ENCODE measurements at places on chromosomes 7 and 10.

DNA sequence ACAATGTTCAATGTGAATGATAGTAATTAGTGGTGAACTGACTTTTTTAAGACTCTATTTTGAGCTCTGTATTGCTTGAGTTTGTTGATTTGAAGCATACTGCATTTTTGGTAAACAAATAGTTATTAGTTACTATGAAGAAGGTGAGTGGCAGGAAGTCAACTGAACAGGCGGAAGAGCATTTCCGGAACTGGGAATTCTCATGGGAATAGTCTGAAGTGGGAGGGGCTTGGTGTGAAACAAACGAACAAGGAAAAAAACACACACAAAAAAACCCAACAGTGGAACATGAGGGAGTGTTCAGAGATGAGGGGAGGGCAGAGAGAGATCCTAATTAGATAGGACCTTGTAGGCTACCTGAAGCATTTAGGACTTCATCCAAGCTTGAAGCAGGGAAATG is 43.9 kb upstream of the C1QL3 start:
- DNase-seq, result no peak

GRCh38 chr10:75402486-75403143 is 1.1 kb upstream of the ZNF503 start:
- DNase-seq, result no peak

DNA sequence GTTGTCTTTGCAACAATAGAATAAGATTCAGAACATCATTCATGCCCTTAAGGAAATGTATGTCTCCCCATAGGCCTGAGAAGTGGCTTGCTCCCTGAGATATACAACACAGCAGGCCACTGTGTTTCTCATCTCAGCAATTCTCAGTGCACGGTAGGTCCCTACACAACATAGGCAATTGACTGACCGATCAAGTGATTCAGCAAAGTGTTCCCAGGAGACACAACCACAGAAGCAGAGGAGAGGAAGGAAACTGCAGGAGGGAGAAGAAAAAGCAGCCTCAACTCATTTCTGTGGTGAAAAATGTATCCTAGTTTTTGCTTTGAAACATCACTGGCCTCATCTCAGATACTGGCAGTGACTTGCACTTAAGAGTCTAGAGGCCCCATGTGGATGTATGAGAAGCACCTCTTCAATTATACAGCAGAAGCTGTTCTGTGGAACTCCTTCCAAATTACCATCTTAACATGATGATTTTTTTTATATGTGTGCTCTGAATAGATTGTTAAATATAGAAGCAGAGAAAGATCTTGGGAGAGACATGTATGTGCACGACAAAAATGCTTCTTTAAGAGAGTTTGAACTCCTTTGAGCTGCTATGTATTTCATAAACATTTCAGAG is 306.8 kb downstream of the XPNPEP1 start:
- DNase-seq, result no peak

DNA sequence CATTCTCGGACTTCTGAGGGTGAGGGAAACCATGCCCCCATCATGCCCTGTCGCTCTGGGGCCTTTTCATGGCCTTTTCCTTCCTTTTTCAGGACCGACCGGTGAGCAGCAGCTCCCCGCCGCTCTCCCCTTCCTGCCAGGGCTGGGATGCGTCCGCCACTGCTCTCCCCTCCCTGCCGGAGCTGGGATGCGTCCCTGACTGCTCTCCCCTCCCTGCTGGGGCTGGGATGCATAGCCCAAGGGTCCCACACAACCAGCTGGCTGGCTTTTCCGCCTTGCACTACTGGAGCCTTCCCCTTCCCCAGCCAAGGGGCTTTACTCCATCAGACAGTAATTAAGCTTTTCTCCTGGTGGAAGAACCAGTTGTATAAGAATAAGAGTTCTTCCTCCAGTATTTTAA is 129.7 kb upstream of the COBL start:
- no peak for DNase-seq

DNA sequence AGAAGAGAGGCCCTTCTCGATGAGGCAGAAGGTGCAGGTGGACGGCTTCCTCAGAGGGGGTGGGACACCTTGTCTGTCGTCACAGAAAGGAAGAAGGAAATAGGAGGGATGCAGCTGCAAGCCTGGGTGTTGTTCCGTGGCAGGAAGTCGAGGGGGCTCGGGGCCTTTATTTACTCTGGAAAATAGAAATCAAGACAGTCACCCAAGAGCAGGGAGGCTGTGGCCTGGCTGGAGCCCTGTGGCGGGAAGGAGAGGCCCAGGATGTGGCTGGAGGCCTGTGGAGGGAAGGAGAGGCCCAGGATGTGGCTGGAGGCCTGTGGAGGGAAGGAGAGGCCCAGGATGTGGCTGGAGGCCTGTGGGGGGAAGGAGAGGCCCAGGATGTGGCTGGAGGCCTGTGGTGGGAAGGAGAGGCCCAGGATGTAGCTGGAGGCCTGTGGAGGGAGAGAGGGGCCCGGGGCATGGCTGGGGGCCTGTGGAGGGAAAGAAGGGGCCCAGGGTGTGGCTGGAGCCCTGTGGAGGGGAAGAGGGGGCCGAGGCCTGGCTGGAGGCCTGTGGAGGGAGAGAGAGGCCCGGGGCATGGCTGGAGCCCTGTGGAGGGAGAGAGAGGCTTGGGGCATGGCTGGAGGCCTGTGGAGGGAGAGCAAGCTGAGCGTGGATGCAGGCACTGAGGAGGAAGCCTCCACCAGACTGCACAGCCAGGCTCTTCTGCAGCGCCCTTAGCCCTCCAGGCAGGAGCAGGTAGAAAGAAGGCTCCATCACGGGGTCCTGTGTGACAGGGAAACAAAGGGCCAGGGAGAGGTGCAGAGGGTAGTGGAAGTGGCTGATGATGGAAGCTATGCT is 97.3 kb upstream of the SFMBT2 start:
- DNase-seq, result no peak

GRCh38 chr10:131946880-131947279 is 34.8 kb downstream of the BNIP3 start:
- no peak for DNase-seq

- no peak for DNase-seq
These were observed 14.1 kb upstream of the CCSER2 start for GRCh38 chr10:84314275-84314674.

- DNase-seq, result no peak
These were observed 94.3 kb downstream of the USP6NL start for GRCh38 chr10:11517150-11517549.

DNA sequence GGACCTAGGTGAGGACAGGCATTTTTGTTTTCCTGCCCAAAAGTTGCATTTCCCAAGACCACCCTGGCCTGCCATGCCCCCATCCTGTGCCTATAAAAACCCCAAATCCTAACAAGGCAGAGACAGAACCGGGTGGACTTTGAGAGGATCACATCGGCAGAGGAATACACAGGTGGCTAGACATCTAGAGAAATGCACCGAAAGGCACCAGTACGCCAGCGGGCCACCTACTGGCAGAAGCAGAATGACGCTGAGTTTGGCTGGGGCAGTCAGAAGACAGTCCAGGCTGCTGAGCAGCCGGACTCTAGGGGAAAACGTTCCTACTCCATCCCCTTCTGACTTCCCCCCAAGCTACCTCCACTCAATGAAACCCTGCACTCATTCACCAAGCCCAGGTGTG is 2.8 kb downstream of the AKR1C4 start:
- no peak for DNase-seq

GRCh38 chr10:84270708-84271107 is 25.9 kb downstream of the RGR start:
- no peak for DNase-seq

DNA sequence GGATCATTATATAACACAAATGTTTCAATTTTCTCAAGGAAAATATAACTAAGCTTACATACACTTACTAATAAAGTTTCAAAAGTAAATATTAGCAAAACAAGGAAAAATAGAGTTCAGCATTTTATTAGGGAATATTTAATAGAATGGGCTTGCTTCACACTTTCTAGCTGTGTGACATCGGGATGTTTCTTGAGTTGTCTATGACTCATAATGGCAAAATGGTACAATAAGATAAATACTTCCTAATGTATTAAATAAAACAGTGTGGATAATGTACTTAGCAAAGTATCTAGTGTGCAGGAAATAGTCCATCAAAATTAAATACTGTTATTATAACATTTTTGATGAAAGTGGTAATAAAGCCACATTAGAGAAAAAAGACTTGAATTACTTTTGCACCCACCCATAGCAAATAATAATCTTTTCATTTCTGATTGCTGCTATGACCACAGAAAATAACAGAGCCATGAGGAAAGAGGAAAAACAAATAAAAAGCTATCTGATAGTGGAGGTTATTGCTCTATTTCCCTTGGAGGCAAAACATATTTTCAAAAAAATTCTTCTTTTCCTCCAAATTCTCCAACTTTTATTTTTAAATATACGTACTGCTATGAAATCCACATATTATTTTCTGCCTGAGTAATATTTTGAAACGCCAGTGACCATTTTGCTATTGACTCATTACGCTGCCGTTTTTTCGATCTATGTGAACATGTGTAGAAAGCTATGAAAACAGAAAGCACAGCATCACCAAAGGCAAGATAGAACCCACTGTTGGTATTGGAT is 272.9 kb upstream of the KLF6 start:
- DNase-seq, result no peak

DNA sequence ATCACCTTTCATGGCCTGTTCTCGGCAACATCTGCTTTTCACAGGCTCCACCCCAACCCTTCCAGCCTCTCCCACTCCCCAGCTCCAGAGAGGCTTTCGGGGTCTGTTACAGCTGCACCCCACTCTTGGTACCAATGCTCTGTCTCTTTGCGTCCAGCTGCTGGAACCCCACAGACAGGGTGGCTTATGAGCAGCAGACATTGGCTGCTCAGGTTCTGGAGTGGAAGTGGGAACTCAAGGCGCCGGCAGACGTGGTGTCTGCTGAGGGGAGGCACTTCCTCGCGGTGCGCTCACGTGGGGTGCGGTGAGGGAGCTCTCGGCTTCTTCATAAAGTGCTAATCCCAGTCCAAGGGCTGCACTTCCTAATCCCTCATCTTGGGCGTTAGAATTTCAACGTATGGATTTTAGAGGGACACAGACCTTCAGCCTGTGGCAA is 185.7 kb downstream of the ELFN1 start:
- DNase-seq, result no peak

DNA sequence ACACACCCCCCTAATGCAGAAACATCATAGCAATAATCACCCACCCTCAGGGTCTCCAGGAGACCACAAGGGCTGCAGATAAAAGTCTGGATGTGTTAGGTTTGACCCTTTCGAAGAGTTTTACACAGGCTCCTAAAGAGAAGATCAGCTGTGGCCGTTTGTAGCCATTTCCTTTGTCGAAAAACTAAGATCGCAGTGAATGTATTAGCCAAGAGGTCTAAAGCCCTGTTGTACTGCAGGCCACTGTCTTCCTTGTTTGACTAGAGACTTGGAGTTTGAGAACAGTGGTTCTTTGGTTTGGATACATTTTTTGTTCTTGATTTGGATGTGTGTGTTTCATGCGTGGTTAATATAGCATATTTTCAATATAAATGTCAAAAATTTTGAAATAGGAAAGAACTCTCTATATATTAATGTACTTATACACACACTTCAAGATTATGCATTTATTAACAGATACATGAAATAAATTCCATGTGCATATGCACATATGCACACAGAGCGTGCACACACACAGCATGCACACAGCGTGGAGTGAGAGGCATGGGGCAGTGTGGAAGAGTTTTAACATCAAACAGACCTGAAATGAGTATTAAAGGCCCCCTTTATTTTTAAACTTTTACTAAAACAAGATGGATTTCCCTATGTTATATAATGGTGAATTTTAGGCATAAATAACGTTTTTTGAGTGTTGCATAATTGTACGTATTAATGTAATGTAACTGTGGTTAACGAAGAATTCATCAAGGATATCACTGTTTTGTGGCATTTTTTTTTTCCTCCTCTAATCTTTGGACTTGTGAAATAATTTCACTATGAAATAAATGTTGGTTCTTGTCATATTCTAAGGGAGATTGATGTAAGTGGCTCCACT is 2.2 kb downstream of the IKZF1 start:
- no peak for DNase-seq

- DNase-seq, result no peak
These were observed 1.8 kb downstream of the IGFBP3 start for GRCh38 chr7:45919231-45919784.

- DNase-seq, result no peak
These were observed 327.9 kb upstream of the PRKCQ start for GRCh38 chr10:6907877-6908530.

- DNase-seq, result no peak
These were observed 10.3 kb downstream of the PWWP2B start for GRCh38 chr10:132407243-132407746.

GRCh38 chr7:12093365-12093764 is 117.7 kb upstream of the TMEM106B start:
- no peak for DNase-seq

GRCh38 chr10:28604567-28605536 is 71.9 kb downstream of the WAC start:
- no peak for DNase-seq

- no peak for DNase-seq
These were observed 21.4 kb downstream of the STAMBPL1 start for GRCh38 chr10:88901206-88901983.

- no peak for DNase-seq
These were observed 363.6 kb downstream of the DNAJB6 start for GRCh38 chr7:157700231-157701005.

DNA sequence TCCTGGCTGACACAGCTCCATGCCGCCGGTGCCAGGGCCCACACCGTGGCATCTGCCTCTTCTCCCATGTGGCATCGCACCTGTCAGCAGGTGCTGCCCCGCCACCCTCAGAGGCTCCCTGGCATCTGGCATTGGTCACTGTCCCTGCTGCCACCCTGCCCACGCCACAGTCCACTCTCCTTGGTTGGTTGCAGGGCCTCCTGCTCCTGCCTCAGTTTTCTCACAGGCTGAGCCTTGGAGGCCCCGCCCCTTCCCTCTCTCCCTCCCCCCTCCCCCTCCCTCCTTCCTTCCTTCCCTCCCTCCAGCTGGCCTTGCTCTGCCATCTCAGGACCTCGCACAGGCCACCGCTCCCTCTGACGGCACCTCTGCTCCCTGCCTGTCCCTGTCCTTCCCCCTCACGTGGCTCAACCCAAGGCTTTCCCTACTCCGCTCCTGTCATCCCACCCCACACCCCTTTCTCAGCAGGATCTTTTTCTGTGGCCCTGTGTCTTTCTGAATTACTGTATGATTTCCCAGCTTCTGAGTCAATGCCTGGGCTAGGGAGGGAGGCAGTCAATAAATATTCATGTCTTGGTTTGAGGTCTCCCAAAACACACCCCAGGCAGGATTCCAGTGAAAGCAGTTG is 87.4 kb downstream of the INPP5A start:
- no peak for DNase-seq

All from stimulated activated CD8-positive, alpha-beta memory T cell treated with anti-CD3 and anti-CD28 coated beads, Interleukin-15, amount 100 ng/mL, for 24 hours (primary cell).